ENCODE measurements at places on chromosomes 16 and 17.

GRCh38 chr16:48613061-48613957 is 3.3 kb upstream of the N4BP1 start:
- DNase-seq = no peak

DNA sequence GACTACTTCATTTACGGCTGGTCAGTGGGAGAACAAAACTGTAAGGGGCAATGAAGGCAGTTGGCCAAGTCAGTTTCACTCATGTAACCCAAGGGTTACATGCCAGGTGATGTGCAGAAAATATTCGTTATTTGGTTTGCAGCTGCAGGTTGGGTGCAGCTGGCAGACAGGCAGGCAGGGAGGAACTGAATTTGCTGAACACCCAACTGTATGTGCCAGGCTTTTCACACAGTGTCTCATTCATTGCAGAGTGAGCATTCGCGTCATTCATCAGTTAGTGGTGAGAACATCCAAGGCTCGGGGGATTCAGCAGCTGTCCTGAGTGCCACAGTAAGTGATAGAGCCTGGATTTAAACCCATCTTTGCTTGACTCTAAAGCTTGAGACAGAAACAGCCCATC is 59.7 kb downstream of the ABCC6 start:
- no peak for DNase-seq

GRCh38 chr16:22421136-22421535 is 46.7 kb upstream of the CDR2 start:
- no peak for DNase-seq

DNA sequence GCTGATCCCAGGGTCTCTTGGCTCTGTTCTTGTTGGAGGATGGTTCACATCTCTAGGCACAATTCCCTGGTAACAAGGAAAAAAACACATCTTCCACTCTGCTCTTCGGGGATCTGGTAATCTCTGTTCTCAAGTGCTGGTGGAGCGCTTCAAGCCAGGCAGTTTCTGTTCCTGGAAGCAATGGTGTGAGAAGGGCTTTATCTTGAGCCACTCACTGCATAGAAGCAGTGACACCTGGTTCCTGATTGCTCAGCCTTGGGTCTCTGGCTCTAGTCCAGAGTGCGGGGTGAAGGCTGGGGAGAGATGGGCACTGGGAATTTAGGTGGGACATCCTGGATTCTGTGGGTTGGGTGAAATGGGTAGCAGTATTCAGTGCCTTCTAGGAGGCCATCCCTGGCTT is 14.1 kb downstream of the AKAP1 start:
- no peak for DNase-seq

DNA sequence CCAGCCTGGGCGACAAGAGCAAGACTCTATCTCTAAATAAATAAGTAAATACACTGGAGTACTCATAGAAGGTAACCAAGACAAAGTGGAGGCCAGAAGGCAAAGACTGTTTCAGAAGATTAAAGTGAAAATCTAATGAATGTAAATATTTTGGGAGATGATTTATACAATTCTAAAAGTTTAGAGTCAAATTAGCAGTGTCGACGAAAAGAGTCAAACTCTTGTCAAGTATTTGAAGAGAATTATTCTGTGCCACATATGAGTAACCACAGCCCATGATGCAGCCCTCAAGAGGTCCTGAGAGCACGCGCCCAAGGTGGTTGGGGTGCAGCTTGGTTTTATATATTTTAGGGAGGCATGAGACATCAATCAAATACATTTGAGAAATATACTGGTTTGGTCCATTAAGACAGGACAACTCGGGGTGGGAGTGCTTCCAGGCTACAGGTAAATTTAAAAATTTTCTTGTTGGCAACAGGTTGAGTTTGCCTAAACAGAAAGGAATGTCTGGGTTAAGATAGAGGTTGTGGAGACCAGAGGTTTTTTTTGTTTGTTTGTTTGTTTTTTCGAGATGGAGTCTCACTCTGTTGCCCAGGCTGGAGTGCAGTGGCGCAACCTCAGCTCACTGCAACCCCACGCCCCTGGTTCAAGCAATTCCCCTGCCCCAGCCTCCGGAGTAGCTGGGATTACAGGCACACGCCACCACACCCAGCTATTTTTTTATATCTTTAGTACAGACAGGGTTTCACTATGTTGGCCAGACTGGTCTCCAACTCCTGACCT is 3.5 kb downstream of the CFDP1 start:
- no peak for DNase-seq

DNA sequence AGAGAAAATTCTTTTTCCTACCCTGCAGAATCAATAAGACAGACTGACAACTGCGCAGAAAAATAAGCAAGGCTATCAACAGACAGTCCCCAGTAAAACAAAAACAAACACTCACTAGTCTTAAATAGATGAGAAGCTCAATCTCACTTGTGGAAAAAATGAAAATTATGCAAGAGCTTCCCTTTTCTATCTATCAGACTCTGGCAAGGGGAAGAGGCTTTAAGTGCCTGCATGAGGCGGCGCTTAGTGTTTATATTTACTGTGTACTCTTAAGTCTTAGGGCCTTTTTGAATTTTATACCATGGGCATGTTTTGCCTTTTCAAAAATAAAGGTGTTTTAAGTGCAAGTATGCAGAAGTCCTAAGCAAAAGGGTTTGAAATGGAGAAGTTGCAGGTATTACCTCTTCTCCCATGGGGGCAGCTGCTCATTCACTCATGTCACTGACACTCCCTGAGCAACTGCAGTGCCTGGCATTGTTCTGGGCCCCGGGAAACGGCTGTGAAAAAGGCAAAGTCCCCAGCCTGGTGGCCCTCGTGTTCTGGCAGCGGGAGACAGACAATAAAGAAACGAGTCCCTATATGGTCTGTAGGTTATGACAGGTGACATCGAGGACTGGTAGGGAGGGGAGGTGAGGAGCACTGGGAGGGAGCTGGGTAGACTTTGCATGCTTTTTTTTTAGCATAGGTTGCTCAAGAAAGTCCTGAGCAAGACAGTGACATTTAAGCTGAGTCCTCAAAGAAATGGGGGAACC is 35.2 kb downstream of the HSBP1 start:
- DNase-seq = no peak

DNA sequence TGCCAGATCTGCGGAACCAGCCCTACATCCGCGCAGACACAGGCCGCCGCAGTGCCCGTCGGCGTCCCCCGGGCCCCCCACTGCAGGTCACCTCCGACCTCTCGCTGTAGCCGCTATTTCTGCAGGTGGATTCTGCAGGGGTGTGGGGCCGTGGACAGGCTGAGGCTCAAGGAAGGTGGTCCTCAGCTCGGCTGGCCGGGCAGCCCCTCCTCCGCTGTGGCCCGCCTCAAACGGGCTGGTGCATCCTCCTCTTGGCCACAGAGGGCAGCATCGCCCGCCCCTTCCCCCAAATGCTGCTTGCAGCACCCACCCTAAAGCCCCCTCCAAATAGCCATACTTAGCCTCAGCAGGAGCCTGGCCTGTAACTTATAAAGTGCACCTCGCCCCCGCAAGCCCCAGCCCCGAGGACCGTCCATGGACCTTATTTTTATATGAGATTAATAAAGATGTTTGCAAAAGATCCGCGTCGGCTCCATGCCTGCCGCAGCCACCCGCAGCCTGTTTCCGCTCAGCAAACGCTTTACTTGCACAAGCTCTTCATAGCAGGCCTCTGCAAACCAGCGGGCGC is 14.9 kb downstream of the SPATA32 start:
- no peak for DNase-seq

DNA sequence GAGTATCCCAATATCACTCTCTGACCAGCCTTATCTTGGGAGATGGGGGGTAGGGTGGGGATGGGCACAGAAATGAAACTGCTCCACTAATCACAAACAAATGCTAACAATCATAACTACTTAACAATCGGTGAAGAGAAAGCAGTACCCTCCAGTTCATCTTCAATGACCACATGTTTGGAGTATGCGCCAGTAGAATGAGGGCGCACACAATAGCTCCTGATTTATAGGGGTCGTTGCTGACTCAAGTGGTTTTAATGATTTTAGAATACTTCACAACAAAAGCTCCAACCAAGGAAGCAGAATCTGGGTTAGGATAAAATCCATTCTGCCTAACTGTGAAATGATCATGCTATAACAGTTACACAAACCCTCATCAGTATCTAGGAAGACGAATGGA is 184.4 kb downstream of the AATF start:
- no peak for DNase-seq

- DNase-seq = no peak
Observed at GRCh38 chr16:9095656-9096397, 4.4 kb downstream of the HAPSTR1 start.

GRCh38 chr17:56887105-56887504 is 26.7 kb downstream of the TRIM25 start:
- no peak for DNase-seq

DNA sequence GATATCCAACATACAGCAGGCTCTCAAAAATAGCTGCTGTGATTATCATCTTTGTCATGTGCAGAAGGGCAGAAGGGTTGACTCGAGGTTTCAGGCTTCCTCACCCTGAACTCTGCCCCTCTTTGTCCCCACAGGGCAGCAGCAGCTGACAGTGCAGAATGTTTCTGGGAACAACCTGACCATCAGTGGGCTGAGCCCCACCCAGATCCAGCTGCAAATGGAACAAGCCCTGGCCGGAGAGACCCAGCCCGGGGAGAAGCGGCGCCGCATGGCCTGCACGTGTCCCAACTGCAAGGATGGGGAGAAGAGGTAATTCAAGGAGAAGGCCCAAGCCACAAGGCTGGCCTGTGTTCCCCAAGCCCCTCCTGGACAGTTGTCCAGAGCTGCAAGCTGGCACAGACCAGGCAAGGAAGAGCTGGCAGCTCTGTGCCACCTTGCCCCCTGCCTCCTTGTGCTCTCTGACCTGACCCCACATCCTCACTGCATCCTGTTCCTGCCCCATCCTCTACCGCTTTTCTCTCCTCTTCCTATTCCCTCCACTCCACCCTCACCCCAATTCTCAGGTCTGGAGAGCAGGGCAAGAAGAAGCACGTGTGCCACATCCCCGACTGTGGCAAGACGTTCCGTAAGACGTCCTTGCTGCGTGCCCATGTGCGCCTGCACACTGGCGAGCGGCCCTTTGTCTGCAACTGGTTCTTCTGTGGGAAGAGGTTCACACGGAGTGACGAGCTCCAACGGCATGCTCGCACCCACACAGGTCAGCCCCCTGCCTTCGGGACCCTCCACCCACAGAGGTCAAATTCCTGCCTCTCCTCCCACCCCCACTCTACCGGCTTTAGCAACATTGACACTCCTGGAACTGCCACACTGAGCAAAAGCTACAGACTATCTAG is 16.3 kb upstream of the PNPO start:
- no peak for DNase-seq

- DNase-seq = no peak
Observed at GRCh38 chr17:50687200-50688066, 20.3 kb downstream of the ANKRD40 start.

- DNase-seq = no peak
Observed at GRCh38 chr17:57406131-57406980, 150.0 kb downstream of the MSI2 start.

- no peak for DNase-seq
Observed at GRCh38 chr17:61474235-61474927, 22.2 kb downstream of the TBX4 start.

- no peak for DNase-seq
Observed at GRCh38 chr17:14048169-14048568, 21.1 kb upstream of the COX10 start.

GRCh38 chr16:4325253-4325758 is 9.4 kb downstream of the GLIS2 start:
- DNase-seq = no peak

GRCh38 chr17:1035546-1036170 is 38.7 kb downstream of the TIMM22 start:
- DNase-seq = no peak

- DNase-seq = no peak
Observed at GRCh38 chr16:31356566-31357323, 1.8 kb downstream of the ITGAX start.

GRCh38 chr17:64687961-64688360 is 25.9 kb upstream of the SMURF2 start:
- DNase-seq = no peak

GRCh38 chr16:82042846-82043245 is 7.8 kb downstream of the HSD17B2 start:
- DNase-seq = no peak

GRCh38 chr16:81515281-81515680 is 70.7 kb downstream of the CMIP start:
- no peak for DNase-seq

- DNase-seq = no peak
Observed at GRCh38 chr16:9509663-9510062, 418.2 kb downstream of the HAPSTR1 start.

DNA sequence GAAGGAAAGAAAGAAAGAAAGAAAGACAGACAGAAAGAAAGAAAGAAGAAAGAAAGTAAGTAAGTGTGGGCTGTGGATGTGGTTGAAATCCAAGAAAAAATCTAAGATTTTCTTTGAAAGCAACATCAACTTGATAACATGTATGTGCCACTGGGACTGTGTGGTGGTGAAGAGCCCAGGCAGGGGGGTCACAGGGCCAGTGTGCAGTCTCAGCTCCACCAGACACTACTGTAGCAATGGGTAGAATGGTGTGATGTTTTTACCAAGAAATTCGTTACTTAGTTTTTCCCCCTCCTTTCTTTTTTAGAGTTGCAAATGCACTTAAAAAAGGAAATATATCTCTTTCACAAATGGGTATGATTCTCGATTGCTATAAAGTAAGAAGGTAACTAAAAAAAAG is 71.9 kb upstream of the CNEP1R1 start:
- DNase-seq = no peak

GRCh38 chr16:71788578-71788977 is 20.1 kb downstream of the AP1G1 start:
- DNase-seq = no peak

GRCh38 chr16:19165101-19165500 is 2.9 kb upstream of the SYT17 start:
- no peak for DNase-seq

DNA sequence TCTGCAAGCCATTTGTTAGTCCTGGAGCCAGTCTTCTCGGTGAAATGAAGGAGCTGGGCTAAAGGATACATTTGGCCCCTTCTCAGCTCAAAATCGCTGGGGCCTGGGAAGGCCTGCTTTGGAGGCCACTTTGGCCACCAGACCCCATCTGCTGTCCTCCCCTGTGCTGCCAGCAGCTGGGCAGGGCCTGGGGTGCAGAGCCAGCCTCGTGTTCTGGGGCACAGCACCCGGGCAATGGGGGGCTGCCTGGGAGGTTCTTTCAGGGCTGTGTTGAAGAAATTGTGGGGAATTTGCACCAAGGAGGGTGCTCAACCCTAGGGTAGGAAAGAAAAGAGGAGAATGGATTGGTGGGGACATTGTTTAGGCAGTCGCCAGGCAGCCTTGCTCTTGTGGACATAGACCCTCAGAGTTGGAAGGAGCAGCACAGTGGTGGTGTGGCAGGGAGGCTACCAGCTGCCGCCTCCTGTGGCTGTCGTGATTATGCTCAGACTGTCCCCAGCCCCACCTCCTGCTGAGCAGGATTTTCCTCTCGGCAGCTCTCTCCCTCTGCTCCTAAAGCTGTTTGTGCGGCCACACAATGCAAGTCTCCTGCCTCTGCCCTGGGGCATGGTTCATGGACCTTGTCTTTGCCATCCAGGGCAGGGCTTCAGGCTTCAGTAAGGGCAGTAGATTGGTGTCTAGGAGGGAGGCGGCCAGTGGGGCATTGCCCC is 174.8 kb downstream of the NTN1 start:
- DNase-seq = no peak
